Head of caudate nucleus (tissue), 42 donors: ENCODE measurements at places on chromosomes 12 and 14.

GRCh38 chr12:47360093-47360480 is 280.3 kb upstream of the AMIGO2 start:
- no peak for DNase-seq

GRCh38 chr14:66237741-66238140 is 248.4 kb upstream of the CCDC196 start:
- DNase-seq, result no peak

GRCh38 chr12:63848450-63848849 is 4.0 kb downstream of the SRGAP1 start:
- no peak for DNase-seq

DNA sequence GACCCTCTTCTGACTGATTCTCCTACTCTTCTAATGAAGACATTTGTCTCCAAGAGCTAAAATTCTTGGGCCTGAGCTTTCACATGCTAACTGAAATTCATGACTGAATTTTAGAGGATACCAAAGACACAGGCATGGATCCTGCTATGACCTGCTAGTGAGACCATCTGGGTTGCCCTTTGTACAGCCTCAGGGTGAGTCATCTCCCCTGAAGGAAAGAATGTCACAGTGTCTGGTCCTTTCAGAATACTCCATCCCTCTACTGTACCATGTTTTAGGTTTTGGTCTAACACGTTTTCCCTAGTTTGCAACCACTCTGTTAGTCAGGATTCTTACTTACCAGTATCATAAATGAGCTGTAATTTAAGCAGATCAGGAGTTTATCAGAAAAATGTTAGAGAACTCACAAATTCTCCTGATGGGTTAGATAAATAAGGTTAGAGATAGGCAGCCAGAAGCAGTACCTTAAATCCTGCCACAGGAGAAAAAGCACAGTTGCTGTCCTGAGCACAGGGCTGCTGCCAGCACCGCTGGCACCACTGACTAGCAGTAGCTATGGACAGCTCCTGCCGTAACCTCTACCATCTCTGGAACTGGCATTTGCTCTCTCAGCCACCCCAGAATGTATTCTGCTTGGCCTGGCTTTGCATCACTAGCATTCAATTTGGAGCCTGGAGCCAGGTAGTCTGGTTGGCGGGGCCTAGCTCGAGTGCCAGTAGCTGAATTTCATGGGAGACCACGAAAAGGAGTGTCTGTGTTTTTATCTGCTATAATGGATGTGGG is 127.6 kb downstream of the ANO6 start:
- DNase-seq, result no peak

GRCh38 chr12:3869865-3870264 is 3.3 kb downstream of the PARP11 start:
- no peak for DNase-seq
